ENCODE measurements at places on chromosomes 2 and 18. TPM values are rescaled to one million over a fixed set of nuclear protein-coding genes. Genes with fewer than 3 reads are reported as not detected.

Gene LRRTM1
- 1.5 TPM for total RNA-seq

GRCh38 chr18:13185675-13186198 lies 32.8 kb upstream of the LDLRAD4 start:
- no peak overlapping the region for H3K27ac ChIP-seq
- no peaks in the 10 kb centered on the region for H3K4me1 ChIP-seq
- H3K36me3 ChIP-seq, result no peaks in the 10 kb centered on the region
- no peaks in the 10 kb centered on the region for H3K27me3 ChIP-seq
- DNase-seq, result no peak

DNA sequence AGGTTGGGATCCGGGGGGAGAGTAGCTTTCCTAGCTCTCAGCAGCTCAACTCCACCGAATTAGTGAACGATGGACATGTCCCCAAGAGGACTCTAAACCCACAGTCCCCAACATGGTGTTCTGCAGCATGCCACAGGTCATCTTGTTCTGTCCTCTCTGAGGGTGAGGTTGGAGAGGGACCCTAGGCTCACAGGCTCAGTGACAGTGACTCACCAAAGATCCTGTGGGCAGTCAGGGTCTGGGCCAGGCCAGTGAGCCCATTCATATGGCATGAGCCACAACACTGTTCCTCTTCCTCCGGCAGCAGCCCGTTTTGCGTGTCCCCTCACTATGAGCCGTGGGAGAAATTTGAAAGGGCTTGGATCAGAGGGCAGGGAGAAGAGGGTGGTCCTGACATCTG lies 2.8 kb upstream of the SLC20A1 start:
- H3K27me3 ChIP-seq, result peaks cover 21% of the 10 kb centered on the region
- H3K4me3 ChIP-seq, result no peak overlapping the region
- peaks cover 20% of the 10 kb centered on the region for H3K4me1 ChIP-seq
- H3K36me3 ChIP-seq, result peaks cover 5% of the 10 kb centered on the region

- no peaks in the 10 kb centered on the region for H3K27me3 ChIP-seq
- no peak overlapping the region for H3K4me3 ChIP-seq
- H3K27ac ChIP-seq, result no peak overlapping the region
- no peaks in the 10 kb centered on the region for H3K4me1 ChIP-seq
- no peak for DNase-seq
- peaks cover 27% of the 10 kb centered on the region for H3K36me3 ChIP-seq
These were observed 18.0 kb downstream of the RMC1 start for GRCh38 chr18:23521271-23521670.

GRCh38 chr2:207291625-207292252 lies 126.0 kb upstream of the KLF7 start:
- no peaks in the 10 kb centered on the region for H3K36me3 ChIP-seq
- H3K4me1 ChIP-seq, result no peaks in the 10 kb centered on the region
- H3K27me3 ChIP-seq, result no peaks in the 10 kb centered on the region
- H3K4me3 ChIP-seq, result no peak overlapping the region
